ENCODE measurements at places on chromosomes 12 and 14.

GRCh38 chr12:12823300-12823699, 10.2 kb downstream of the DDX47 start:
- DNase-seq, result no peak

GRCh38 chr12:67504026-67504425, 144.5 kb upstream of the DYRK2 start:
- no peak for DNase-seq

- no peak for DNase-seq
Measured at GRCh38 chr12:88435334-88436076, 144.8 kb downstream of the KITLG start.

DNA sequence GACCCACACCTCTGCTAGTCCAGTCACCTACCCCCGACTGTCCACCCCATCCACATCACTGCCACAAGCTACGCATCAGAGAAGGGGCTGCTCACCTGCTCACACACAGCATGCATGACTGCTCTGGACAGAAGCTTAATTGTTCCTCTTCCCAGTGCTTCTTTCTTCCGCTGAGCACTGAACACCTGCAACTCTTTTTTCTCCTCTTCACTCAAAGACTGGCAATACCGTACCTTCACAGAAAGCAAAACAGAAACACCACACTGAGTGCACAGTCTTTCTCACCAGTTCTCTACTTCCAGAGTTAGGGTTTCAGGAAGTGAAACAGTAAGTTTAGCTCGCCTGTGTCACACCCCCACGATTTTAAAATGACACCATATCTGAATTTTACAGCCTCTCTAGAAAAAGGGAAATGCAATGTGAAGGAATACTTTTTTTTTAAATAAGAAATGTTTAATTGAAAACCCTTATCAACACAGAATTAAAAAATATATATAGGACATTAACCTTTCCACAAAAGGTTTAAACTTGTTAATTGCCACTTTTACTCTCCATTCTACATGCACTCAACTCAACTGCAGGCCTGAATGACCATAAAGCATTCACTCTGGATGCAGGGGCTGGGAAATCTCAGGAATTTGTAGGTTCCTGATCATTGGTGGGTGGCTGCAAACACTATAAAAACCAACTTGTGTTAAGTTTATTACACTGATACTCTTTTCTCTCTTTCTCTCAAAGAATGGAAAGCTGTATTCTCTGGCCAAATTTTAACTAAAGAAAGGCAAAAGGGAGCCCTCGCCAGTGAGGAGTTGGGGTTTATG, 120.0 kb downstream of the PRICKLE1 start:
- DNase-seq, result no peak

DNA sequence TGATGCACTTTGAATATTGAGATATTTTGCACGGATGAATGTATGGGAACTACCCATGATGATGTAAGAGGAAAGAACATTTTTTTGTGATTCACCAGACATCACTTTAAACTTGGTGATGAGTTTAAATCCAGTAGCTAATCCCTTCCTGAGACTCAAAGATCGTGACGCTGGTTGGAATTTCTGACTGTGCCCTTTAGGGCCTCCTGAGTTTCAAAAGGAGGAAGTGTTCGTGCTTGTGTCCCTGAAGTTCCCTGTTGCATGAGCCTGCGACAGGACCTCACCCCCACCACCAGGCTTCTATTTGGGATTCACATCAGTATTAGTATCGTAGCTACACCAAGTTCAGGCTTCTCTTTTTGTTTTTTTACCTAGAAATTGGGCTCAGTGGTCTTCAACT, 18.6 kb upstream of the RIN3 start:
- DNase-seq, result no peak

DNA sequence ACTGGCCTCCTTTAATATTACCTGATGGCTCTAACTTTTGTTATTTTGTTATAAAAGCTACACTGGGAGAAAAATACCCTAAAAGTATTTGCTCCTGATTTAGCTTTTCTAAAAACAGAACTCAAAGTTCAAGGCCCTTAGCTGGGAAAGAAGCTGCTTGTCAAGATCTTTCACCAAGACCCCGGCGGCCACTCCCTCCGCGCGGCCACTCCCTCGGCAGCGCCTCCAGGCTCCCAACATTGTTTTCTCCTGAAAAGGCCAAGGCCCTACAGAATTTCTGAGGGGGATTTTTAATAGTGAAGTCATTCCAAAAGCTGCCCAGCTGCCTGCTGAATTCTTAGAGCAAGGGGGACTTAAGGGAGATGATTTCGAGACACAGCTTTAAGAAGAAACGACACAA, 96.4 kb downstream of the NTN4 start:
- DNase-seq, result no peak

GRCh38 chr12:49750027-49750995, 9.0 kb downstream of the TMBIM6 start:
- no peak for DNase-seq

GRCh38 chr12:97713270-97713669, 250.7 kb downstream of the RMST start:
- no peak for DNase-seq

DNA sequence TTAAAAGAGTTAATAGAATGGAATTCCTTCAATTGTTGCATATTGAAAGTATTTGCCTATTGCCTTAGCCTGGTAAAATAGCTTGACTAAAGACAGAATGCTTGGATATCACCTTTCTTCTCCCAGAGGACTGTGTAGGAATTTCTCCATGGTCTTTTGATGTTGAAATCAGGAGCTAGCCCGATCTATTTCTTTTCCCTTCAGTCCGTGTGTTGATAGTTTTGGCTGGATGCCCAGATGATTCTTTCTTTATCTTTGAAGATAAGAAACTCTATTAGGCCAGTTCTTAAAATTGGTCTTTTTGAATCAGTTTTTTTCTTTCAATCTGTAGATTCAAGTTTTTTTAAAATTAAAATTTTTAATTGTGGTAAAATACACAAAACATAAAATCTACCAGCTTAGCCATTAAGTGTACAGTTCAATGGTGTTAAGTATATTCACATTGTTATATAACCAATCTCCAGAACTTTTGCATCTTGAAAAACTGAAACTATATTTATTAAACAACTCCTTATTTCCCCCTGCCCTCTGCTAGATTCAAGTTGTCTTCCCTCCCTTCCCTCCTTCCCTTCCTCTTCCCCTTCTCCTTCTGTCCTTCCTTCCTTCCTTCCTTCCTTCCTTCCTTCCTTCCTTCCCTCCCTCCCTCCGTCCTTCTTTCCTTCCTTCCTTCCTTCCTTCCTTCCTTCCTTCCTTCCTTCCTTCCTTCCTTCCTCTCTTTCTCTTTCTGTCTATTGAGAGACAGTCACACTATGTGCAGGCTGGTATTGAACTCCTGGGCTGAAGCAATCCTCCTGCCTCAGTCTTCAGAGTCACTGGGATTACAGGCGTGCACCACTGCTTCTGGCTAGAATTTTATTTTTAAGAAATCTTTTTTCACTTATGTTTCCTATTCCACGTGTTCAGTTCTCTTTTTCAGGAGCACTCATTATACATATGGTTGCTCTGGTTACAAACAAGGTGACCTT, 10.1 kb downstream of the LACRT start:
- DNase-seq, result no peak

- DNase-seq, result no peak
Measured at GRCh38 chr12:29580971-29581370, 83.5 kb upstream of the OVCH1 start.

Data from NCI-H1694 treated with DMSO at 0.1 percent for 48 hours (cell line).